ENCODE measurements at places on chromosomes 3 and 15.

DNA sequence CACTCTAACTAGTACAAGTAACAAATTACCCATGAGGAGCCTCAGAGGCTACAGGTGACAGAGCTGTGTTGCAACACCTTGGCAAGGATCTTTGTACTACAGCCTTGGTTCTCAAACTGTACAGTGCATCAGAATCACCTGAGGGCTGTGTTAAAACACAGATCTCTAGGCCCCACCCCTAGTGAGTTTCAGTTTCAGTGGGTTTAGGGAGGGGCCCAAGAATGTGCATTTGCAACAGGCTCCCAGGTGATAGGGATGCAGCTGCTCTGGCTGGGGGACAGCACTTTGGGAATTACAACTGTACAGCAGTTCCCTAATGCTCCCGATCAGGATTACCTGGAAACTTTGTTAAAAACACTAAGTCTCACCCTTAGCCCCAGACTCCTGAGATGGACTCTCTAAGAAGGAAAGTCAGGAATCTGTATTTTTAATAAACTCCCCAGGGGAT is 66.1 kb upstream of the NR2F2 start:
- no peak for DNase-seq

DNA sequence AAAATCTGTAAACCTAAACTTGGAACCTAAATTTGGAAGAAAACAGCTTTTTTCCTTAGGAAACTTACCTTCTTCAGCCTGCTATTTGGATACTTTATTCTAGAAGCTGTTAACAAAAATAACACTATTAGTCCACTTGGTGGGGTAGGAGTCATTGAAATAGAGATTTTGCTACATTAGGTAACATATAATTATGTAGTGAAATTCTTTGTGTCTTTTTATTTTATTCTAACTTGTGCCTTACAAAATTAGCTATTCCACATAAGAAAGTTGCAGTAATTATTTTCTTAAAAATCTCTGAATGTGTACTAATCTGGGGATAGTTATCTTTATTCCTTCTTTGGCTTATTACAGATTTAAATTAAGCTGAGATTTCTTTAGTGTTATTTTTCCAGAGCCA is 360.4 kb upstream of the ROBO2 start:
- DNase-seq, result no peak

DNA sequence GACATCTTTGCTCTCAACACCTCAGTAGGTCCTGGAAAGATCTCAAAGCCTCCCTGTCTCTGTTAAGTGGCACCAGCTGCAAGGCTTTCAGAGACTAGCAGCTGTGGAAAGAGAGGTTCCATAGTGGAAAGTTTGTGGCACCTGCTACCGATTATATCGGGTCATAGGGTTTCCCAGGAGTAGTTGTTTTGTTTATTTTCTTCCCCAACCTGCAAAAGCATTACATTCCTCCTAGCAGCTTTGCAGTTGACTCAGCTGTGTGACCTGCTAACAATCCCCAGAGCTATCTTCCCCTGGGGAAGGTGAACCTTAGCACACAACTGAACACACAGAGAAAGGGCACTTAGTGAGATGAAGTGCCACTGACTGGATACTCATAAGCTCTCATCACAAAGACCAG is 598.9 kb upstream of the GRM7 start:
- DNase-seq, result no peak

DNA sequence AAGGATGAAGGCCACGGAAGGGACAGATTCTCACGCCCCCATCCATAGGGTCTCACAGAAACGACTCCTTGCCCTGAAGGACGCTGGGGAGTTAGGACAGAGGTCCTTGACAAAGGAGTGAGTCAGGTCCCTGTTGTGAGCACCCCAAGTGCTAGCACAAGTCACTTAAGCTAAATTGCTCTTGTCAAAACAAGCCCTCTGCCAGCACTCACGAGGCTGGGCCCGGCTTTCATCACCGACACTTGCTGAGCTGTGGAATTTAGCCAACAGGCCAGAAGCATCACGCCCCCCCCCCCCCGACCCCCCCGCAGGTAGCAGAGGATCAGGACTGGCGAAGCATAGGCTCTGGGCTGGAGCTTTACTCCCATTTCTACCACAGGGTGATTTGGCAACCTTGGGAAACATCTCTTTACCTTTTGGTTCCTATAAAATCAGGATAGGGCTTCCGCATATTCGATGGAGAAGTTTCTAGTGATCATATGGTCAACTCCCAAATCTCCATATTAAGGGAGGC is 75.4 kb downstream of the ADCY5 start:
- DNase-seq, result no peak

GRCh38 chr3:159852821-159853505 is 135.7 kb upstream of the IL12A start:
- no peak for DNase-seq

- no peak for DNase-seq
Measured at GRCh38 chr3:9897408-9898372, 5.0 kb upstream of the IL17RE start.

DNA sequence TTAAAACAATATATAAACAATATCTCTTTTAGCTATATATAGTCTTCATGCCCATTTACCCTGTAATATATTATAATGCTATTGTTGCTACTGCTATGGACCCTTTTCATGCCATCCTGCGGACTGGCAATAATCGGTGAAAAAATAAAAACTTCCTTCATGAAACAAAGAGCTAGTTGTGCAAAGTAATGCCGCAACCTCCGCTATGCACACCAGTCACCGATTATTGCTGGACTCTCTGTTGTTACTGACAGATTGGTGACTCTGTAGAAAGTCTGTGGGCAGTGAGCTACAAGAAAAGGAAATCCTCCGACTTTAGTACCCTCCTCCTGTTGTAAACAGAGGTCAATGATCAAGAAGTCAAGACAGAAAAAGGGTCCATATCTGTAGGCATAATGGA is 17.9 kb upstream of the ICE2 start:
- no peak for DNase-seq

DNA sequence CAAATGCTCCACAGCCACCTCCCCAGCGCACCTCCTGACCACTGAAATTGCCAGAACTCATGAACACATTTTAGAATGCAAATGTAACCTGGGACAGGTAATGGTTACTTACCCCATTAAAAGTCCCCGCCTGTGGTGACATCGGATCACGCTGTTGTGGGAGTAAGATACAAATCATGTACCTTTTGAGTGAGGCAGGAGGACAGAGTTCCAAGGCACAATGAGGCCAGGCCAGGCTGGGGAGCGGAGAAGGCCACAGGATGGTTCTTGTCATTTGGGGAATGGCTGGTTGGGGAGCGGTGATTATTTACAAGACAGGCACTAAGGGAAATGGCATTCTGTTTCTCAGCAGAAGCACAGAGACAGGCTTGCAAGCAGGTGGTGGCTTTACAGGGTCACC is 490.0 kb downstream of the EDEM1 start:
- no peak for DNase-seq

DNA sequence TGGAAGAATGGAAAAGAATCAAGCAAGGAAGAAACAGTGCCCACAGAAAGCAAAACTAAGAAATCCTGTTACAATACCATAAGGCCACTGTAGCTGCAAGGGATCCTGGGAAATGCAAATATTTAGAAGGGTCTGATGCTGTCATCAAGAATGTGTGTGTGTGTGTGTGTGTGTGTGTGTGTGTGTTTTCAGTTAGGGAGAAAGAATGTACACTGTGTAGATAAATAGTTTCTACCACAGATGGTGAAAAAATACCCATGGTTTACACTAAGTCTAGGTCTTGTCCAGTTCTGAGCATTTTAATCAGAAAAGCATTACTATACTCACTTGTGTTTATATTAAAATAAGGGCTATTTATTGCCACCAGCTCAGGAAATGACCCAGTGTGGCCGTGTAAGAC is 355.0 kb downstream of the RBMS3 start:
- no peak for DNase-seq

DNA sequence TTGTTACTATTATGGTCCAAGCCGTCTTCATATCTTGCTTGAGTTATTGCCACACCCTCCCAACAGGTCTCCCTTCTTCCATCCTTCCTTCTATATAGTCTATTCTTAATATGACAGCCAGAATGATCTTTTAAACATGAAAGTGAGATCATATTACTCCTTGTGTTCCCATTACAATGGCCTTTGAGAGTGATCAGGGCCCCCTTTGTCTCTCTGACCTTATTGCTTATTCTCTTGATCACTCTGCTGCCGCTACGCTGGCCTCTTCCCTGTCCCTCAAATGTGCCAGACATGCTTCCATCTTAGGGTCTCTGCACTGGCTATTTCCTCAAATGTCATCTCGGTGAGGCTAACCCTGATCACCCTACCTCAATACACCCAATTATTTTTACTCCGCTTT is 38.1 kb downstream of the UBE2E2 start:
- no peak for DNase-seq

DNA sequence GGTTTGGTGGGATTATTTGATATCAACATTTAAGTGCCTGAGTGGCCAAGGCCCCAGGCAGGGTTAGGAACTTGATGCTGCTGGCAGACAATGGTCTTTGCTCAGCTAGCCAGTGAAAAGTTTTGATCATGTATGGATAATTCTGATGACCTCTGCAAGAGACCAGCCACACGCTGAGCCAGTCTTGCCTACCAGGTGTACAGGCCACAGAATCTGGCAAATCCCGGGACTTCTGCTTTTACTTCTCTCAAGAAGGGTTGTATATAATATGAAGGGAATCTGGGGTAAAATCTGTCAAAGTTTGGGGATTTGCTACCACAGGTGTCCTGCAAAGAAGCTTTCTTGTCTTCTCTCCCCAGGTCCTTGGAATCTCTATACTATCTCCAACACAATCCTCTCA is 331.4 kb upstream of the GOLIM4 start:
- no peak for DNase-seq

GRCh38 chr15:81407718-81408117 is 33.7 kb upstream of the TMC3 start:
- DNase-seq, result no peak

GRCh38 chr3:64454768-64455167 is 229.5 kb upstream of the PRICKLE2 start:
- no peak for DNase-seq

GRCh38 chr3:48739955-48740823 is 23.2 kb upstream of the IP6K2 start:
- peak; percentile 21 for DNase-seq

GRCh38 chr15:101127506-101128076 is 124.3 kb downstream of the CHSY1 start:
- peak; percentile 11 for DNase-seq

DNA sequence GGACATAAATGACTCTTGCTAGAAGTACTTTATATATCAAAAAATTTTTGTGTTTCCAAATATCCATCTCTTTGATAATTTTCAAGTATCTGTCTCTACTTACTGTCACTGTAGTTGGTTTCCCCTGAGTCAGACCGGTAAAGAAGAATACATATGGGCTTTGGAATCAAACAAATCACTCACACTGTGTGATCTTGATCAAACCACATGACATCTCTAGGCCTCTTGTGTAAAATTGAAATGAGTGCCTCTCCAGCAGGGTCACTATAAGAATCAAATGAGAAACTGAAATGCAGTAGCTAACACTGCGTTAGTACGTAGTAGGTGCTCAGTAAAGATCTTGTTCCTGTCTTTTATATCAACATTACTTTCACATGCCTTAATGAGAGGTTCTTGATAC is 314.6 kb upstream of the STT3B start:
- DNase-seq, result no peak

DNA sequence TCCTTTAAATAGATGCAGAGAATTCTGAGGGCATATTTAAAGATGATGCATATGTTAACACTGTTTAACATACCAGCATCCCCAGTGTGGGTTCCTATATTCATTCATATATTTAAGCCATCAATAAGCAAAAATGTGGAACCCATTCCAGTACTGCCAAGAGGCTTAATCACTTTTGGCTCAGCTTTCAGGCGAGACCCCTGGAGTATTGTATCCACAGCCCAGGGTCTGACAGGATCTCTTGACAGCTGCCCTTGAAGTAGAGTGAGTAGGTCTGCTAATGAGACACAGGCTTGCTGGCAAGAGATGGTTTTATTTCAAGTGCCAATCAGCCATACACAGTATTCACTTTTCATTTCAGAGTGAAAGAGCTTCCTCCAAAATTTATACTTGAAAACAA is 367.3 kb downstream of the OCA2 start:
- no peak for DNase-seq

DNA sequence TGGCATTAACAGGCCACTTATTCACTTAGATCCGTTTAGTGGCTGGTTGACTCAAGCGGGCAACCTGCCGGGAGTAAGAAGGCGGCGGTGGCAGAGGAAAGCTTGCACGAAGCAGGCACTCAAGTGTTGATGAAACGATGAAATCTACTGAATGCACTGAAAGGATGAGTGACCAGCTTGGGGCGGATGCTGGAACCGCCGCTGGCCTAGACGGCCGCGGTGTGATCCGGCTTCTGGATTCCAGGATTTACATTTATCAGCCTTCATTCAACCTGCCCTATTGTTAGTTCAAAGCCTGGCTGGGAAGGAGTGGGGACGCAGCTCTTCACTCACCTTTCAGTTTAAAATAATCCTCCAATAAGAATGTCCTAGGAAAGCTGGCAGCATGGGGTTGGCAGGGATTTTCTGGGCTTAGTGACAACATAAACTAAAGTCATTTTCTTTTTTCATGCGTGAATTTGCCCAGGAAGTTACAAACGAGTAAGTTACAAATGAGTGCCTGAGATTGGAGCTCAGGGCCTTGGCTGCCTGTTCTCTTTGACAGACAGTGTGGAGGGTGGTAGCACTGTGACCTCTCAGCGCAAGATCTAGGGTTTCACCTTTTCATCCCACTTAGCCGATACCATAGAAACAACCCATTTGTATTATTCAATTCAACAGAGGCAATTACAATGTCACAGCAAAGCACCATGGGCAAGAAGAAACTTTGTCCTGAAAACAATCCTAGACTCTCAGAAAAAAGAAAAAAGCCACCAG is 1.1 kb upstream of the PLCH1 start:
- no peak for DNase-seq

Data from activated effector memory CD4-positive, alpha-beta T cell treated with Interleukin-2 at 50 U/mL for 16 hours (primary cell).